ENCODE measurements at places on chromosomes 13 and 19. TPM values are rescaled to one million over a fixed set of nuclear protein-coding genes. Genes with fewer than 3 reads are reported as not detected.

The LPAR2 gene
- total RNA-seq = 1.5 TPM

The GIPC3 gene
- 0.06 TPM for total RNA-seq

The ZNF628 gene
- 2.9 TPM for total RNA-seq

The TNFSF9 gene
- total RNA-seq = not detected

The EID2B gene
- 9.1 TPM for total RNA-seq

The KISS1R gene
- 0.08 TPM for total RNA-seq

The SPHK2 gene
- 13.1 TPM for total RNA-seq

- peak; percentile 80 for DNase-seq
Observed at GRCh38 chr13:50149932-50150331, 134.7 kb downstream of the KCNRG start.

DNA sequence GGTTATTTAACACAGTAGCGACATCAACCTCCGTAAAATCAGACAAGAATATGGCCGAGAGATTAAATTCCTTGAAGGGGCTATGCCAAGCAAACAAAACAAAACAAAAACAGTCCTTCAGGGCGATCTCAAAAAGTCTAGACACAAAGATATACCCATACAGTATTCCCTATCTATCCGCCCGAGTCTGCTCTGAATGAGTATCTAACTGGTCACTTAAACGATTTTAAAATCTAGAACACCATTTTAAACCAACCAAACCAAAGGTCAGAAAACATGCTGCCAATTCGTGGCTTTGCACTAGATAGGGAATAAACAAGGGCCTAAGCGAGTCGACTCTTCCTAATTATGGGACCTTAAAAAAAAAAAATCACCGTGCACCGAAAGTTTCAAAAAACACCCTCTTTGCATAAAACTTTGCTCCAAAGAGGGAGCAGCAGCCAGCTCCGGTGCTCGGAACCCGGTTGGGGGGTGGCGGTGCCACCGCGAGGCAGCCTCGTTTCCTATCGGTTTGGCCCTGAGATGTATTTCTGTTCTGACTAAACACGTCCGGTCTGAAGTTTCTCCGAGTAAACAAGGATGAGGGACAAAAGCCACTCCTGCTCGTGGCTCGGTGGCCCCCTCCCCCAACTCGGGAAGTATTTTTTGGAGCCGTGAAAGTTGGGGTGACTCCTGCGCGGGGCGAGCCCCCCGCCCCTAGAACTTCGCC lies 1.8 kb downstream of the HMGB1 start:
- peak; percentile 62 for DNase-seq

GRCh38 chr19:50178859-50179537 lies 15.9 kb upstream of the IZUMO2 start:
- DNase-seq = peak; percentile 96

GRCh38 chr19:39419003-39419402 lies 6.5 kb downstream of the PLEKHG2 start:
- no peak for DNase-seq

- DNase-seq = no peak
Observed at GRCh38 chr13:40185414-40185813, 481.0 kb downstream of the FOXO1 start.

DNA sequence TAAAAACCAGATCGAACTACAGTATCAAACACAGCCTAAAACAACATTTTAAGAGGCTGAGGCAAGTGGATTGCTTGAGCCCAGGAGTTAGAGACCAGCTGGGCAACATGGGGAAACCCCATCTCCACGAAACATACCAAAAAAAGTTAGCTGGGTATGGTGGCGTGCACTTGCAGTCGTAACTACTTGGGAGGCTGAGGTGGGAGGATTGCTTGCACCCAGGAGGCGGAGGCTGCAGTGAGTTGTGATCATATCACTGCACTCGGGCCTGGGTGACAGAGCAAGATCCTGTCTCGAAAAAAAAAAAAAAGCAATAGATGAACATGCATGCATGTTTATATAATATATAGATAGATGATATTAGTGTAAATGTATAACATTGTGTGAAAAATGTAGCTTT lies 5.2 kb upstream of the MRPS31 start:
- DNase-seq = no peak

DNA sequence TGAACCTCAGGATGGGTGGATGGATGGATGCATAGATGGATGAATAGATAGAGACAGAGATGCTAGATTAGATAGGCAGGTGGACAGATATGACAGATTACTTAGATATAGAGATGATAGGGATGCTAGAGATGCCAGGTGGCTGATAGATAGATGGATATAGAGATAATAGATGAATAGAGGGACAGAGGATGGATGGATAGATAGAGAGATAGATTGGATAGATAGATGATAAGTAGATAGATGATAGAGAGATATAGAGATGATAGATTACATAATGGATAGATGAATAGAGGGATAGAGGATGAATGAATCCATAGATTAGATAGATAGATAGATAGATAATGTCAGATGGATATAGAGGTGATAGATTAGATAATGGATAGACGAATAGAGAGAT lies 88.4 kb upstream of the TM9SF2 start:
- no peak for DNase-seq

DNA sequence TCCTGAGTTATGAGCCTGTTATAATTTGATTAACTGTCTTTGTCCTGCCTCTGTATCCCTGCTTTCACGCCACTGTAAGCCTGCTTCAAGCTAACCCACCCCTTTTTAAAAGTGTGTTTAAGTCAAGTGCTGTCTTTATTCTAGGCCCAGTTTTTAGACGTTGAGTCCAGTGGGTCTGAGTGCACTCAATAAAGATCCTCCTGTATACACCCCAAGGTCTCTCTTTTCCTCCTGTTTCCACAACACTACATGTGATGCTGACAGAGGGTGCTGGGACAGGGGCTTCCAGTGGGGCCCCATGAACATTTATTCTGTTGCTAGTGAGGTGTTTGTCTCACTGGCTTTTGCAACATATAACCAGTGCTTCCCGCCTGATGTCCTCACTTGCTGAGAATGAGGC lies 6.7 kb upstream of the F2RL3 start:
- no peak for DNase-seq

DNA sequence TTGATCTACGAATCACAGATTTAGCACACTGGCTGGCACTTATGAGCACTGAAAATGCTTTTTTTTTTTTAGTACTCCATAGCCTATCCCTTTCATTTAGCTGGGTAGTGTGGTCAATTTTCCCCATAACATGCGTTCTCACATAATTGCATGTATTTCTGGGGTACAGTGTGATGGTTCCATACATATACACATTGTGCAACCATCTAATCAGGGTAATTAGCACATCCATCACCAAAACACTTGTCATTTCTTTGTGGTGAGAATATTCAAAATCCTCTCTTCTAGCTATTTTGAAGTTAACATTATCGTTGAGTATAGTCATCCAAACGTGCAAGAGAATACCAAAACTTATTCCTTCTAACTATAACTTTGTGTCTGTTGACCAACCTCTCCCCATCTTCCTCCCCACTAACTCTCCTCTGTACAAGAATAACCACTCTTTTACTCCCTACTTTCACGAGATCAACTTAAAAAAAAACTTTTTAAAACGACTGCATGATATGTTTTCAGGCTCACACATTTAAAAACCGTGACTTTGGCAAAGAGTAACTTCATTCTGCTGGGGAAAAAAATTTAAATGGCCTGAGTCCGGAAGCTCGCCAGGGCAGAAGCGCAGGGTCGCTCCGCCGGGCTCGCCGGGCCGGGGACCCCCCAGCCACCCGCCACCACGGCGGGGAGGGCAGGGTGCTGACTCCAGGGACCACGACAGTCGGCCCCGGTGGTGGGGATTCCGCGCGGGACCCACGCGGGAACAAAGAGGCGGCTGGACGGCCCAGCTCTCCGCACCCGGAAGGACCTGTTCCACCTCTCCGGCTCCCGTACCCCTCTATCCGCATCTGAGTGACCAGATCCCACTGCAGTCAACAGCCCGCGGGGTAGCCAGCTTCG lies 868 bp upstream of the UBAC2 start:
- no peak for DNase-seq

- no peak for DNase-seq
Observed at GRCh38 chr13:94394723-94395122, 84.8 kb downstream of the DCT start.

DNA sequence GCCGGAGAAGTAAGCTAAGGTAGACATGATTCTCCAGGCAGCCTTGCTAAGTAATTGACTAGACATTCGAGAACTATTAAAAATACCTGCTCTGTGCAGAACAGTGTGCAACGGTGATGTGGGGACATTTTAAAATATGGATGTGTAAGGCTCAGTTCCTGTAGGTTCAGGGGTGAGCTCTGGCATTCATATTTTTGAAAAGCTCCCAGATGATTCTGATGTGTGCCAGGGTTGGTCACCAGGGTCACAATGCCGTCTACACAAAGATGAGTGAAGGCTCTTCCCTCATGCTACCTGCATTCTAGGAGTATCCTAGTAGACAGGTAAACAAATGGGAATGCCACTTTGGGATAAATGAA lies 702 bp upstream of the EPSTI1 start:
- DNase-seq = no peak

GRCh38 chr19:5395556-5395955 lies 54.9 kb upstream of the PTPRS start:
- DNase-seq = no peak

GRCh38 chr19:37855098-37855497 lies 51.3 kb downstream of the WDR87 start:
- DNase-seq = no peak

GRCh38 chr19:17517898-17518297 lies 6.4 kb downstream of the PGLS start:
- DNase-seq = no peak

GRCh38 chr13:51175021-51175420 lies 47.2 kb upstream of the FAM124A start:
- no peak for DNase-seq

DNA sequence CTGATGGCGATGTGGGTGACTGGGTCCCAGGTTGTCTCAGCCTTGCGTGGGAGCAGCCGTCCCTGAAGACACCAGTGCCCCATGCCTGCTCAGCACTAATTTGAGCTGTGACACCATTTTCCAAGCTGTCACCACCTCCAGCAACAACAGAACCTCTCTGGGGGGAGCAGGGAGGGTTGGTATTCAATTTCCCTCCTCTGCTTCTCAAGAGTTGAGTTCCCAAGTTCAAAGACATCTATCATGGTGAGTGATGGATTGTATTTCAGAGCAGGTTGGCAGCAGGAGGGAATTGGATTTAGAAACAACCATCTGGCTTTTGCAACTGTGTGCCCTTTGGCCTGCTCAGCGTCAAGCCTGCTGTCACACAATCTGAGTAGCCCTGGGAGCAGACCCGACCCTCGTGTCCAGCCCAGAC lies 46.9 kb upstream of the UQCRFS1 start:
- DNase-seq = no peak

Measured in SJCRH30 (cell line).